Panc1 (cell line): ENCODE measurements at places on chromosomes 5 and 9. TPM values are rescaled to one million over a fixed set of nuclear protein-coding genes. Genes with fewer than 3 reads are reported as not detected.

- DNase-seq, result no peak
These were observed 4.8 kb upstream of the TTC23L start for GRCh38 chr5:34833976-34834793.

The ZNF462 gene
- 34.8 TPM for total RNA-seq

The FGF1 gene
- not detected for total RNA-seq

DNA sequence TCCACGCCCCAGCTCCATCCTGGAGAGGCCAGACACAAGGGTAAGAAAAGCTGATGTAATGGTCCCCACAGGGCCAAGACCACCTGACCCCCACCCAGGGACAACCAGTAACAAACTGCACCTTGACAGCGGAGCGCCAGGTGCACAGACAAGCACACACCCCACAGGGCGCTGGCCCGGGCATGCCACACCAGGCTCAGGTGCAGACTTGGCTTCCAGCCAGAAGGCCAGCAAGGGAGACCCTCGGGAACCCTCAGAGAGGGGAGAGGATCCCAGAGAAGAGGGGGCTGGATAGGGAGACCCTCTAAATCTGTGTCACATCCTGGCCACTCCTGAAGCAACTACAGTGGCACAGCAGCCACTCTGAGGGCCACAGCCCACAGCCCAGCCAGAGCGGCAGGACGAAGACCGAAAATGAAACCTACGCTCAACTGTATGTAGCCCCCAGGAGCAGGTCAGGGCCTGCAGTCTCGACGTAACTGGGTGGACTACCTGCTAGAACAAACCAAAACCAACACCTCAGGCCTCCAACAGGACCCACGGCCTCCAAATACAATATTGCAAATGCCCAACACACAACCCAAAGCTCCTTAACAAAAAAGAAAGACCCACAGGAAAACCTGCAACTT lies 18.5 kb downstream of the CAMSAP1 start:
- no peak for DNase-seq

DNA sequence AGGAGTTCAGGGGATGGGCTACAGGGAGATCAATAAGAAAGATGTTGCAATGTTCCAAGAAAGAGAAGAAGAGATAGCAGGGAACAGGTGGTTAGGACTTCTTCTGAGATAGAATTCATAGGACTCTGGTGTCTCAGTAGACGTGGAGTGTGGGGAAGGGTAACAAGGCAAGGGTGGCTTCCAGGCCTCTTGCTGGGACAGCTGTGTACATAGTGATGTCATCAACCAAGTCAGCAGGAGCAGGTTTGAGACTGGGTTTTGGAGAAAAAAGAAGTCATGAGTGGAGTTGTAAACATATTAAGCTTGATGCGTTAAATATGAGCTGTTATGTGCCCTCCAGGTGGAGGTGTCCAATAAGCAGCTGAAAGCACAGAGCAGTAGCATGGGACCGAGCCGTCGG lies 211.8 kb upstream of the RASEF start:
- DNase-seq, result no peak

The FBLL1 gene
- total RNA-seq, result 7.5 TPM

DNA sequence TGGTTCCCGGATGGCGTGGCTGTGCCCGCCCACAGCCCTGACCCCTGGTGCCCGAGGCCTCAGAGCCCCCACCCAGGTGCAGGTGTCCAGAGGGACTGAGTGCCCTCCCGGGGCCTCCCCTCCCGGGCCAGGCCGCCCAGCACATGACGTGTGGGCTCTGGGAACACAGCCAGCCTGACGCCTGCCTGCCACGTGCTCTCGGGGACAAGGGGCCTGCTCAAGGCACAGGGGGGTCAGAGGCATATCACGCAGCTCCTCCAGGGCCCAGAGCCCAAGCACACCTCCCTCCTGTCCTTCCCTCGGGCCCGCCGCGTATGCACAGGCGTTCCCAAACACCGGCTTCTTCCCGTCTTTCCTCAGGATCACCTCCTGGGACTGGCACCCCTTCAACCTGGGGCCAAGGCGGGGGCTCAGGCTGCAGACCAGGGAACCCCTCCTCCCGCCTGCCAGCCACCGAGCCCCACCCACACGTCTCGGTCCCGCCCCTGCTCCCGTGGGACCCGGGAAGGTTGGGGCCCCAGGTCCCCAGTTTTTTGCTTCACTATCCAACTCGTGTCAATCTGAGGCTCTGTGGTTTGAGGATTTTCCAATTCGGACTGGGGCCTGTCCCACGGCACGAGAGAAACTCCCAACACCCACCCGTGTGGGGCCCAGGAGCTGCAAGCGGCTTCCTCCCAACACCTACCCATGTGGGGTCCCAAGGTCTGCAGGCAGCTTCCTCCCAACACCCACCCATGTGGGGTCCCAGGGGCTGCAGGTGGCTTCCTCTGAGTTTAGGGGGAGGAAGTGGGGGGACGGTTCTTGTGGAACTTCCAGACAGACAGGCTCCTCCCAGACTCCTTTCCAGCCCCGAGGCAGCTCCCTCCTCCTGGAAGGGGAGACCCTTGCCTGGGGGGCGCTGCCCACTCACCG lies 1.5 kb downstream of the LCN10 start:
- no peak for DNase-seq
